Activated CD4-positive, alpha-beta T cell treated with anti-CD3 and anti-CD28 coated beads, Interleukin-2, amount 50 U/mL, for 16 hours (primary cell): ENCODE measurements at places on chromosomes 2 and 18.

- DNase-seq: no peak
Observed at GRCh38 chr2:239235311-239235710, 165.5 kb downstream of the HDAC4 start.

DNA sequence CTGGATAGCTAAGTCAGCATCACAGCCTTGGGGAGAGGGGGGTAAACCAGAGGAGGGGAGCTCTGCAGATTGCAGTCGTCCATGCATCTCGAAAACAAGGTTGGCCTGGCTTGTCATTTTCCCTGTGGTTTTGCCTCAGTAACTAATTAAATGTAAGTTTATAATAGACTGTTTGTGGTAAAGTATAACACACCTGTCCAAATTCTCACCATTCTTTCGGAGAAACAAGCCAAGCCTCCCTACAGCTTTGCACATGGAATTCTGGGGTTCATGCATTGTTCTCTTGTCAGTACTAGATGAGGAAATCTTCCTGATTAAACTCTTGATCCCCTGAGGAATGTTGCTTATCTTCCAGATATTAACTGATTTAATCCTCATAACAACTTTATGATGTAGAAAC, 1065.2 kb upstream of the FAM98A start:
- no peak for DNase-seq

DNA sequence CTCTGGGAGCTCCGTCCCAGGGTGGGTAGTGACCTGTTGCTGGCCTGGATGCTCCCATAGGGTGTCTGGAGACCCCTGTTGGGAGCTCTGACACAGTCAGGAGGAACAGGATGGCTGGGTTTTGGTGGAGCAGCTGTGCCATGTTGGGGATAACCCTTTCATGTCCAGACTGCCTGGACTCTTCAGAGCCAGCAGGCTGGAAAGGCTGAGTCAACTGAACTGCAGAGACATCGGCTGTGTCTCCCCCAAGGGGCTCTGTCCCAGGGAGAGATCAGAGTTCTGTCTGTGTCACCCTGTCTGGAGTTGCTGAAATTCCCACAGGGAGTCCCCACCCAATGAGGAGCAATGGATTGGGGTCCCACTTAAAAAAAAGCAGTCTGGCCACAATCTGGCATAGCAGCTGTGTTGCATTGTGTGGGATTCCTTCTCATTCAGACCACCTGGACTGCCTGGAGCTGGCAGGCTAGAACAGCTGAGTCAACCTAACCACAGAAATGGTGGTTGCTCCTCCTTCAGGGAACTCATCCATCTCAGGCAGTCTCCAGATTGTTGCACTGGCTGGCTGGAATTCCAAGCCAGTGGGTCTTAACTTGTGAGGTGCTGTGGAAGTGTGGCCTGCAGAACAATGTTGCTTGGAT, 37.2 kb downstream of the AGPS start:
- DNase-seq: no peak

DNA sequence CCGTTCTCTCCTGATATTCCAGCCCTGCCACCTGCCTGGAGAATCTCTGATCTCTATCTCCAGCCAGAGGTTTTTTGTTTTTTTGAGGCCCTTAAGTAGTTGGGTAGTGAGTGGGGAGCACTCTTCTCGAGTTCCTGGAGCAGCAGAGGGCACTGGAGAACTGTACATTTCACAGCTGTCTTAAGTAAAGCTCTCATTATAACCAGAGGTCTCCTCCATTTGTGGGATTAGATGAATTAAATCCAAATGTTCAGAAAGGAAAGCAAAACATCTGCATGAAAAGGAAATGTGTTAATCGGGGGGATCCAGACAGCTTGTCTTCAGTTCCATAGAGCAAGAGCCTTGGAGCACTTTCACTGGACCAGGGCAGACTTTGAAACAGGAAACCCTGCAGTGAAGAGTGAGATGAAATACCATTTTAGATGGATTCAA, 32.8 kb downstream of the AOX1 start:
- no peak for DNase-seq

DNA sequence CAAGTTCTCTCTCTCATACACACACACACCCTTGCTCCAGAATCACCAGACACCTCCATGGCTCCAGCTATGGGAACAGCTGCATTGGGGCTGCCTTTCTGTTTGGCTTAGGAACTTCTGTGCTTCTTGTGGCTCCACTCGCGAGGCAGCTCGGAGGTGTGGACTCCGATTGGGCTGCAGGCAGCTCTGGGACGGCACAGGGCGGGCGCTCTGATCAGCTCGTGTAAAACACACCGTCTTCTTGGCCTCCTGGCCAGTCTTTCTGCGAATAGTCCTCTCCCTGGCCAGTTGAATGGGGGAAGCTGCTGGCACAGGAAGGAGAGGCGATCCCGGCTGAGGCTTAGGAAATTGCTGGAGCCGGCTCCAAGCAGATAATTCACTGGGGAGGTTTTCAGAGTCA, 22.4 kb downstream of the FOSL2 start:
- no peak for DNase-seq

DNA sequence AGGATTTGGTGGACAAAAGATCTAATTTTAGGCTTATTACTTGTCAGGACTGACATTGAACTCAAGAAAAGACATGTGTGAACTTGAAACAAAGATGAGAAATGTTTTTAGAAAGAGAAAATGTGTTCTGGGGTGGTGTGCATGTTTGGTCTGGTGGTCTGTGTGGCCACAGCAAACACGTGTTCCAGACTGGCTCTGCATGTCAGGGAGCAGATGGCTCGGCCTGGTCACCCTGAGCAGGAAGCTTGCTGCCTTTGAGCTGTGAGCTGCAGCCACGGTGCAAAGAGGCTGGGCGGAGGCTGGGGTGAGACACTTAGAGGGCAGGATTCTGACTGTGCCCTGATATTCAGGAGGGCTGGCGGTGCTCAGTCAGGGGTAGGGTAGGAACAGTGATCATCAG, 186.1 kb downstream of the CTIF start:
- no peak for DNase-seq

DNA sequence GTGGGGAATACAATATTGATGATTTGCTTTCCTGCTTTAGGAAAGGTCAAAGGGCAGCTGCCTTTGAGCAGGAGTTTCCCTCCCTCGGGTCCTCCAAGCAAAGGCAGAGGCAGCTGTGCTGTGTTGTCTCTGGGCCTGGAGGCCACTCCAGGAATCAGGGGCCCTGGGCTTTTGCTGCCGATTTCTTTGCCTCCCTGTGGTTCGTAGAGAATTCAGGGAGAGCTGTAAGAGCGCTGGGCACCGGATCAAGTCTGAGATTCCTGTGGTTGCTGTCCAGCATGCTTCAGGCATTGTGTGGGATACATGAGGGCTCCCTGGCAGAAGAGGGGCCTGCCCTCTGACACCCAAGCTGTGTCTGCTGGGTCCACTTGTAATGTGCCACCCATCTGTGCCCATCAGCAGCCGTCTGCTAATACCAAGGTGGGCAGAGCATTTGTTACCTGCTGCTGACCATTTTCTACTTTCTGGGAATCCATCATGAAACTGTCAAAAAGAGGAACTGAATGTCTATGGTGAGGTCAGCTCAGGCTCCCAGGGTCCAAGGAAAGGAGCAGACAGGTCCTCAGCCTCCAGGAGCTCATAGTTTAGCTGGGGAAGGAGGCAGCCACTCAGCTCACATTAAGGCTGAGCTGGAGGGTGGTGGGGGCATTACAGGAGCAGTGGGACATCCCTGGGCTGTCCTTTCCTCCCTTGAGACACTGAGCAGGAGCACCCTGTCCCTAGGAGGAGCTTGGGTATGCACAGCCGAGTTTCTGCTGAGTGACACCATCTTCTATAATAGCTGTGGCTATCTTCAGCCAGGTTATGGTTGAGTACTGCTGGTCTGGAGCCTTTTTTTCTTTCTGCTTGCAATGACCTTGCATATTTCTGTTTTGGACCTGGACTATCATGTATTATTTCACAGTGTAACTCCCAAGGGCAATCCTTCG, 68.5 kb downstream of the CTIF start:
- DNase-seq: no peak

- peak; percentile 77 for DNase-seq
Observed at GRCh38 chr2:218292048-218293014, at the start of gene TMBIM1. TMBIM1 (minus strand) TSS chr2:218292503; CDS start chr2:218282141, 10,362 bp downstream.

GRCh38 chr18:24065906-24066305, 51.4 kb downstream of the TTC39C start:
- no peak for DNase-seq

DNA sequence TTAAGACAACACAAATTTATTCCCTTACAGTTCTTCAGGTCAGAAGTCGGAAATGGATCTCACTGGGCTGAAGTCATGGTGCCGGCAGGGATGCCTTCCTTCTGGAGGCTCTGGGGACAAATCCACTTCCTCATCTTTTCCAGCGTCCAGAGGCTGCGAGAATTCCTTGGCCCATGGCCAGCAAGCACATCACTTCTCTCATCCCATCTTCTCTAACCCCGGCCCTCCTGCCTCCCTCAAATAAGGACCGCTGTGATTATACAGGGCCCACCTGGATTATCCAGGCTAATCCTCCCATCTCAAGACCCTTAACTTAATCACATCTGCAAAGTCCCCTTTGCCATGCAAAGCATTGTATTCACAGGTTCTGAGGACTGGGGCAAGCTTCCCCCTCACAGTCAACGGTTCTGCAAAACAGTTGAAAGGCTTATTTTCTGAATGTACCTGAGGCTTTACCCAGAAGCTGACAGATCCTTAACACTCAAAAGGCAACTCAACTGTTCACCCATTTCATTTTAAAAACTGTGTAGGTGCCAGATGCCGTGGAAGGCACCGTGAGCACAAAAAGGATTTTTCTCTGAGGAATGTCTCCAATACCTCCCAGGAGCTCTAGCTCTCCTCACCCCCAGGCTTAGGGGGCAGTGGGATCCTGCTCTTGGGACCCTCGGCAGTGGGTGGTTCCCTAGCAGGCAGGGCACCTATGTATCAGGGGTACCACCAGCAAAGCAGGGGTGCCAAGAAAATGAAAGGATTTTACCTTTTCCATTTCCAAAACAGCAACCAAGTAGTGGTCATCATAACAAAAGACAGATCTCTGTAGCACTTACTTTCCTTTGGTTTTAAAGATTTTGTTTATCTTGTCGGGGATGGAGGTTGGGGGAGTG, 84.0 kb downstream of the KCTD1 start:
- DNase-seq: no peak

DNA sequence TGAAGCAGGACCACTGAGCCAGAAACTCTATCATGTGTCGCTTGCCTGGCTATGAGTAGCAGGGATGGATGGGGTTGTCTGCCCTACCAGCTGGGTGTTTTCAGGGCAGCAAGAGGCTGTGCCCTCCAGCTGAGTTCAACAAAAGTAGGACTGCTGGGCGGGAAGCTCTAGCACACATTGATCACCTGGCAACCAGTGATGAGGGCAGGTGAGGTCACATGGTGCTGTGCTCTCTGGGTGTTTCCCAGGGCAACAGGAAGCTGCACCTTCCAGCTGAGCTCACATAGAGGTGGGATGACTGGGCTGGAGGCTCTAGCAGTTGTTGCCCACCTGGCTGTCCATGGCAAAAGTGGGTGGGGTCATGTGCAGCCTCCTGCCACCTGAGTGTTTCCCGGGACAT, 487.3 kb upstream of the VWC2L start:
- DNase-seq: no peak

DNA sequence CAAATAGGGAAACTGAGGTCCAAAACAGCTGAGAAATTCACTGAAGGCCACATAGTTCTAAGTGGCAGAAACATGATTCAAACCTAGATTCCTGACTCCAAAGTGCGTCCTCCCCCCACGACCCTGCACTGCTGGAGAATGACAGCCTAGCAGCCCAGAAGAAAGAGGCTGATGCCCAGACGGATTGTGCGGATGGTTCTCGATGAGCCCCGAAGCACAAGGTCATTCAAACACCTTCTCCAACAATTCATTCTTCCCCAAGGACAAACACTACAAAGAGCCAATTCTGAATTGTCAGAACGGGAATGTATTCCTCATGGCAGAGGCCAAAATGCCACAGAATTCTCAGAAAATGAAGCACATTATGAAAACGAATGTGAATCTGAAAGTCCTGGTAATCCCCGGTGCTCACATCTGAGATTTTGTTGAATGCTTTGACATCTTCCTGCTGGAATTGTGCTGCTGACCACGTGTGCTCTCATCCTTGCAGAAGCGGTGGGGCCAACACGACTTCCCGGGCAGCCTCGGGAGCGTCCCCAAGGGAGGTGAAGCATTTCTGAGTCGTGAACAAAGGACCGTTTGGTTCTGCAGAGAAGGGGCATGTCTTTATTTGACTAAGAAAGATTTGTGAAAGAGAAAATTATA, 337.0 kb downstream of the EIPR1 start:
- no peak for DNase-seq

GRCh38 chr18:9738266-9738969, 30.3 kb downstream of the RAB31 start:
- no peak for DNase-seq

- DNase-seq: no peak
Observed at GRCh38 chr2:188404341-188405004, 112.8 kb downstream of the GULP1 start.

GRCh38 chr2:30487603-30488002, 40.6 kb downstream of the LCLAT1 start:
- no peak for DNase-seq

DNA sequence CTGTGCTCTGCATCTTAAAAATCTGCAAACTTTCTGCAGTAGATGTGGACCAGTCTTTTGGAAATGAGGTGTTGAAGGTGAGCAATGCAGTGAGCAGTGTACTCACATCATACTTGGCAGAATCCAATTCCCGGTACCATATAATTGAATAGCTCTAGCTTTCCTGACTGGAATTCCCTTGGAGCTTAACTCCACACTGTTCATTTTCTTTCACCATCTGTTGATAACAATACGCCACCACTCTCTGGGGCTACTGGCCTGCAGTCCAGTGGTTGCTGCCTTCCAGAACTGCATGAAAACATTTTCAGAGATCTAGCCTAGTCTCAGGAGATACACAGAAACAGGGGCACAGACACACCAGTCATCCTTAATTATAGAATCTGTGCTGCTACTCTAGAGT, 820.0 kb upstream of the NXPH2 start:
- DNase-seq: no peak

DNA sequence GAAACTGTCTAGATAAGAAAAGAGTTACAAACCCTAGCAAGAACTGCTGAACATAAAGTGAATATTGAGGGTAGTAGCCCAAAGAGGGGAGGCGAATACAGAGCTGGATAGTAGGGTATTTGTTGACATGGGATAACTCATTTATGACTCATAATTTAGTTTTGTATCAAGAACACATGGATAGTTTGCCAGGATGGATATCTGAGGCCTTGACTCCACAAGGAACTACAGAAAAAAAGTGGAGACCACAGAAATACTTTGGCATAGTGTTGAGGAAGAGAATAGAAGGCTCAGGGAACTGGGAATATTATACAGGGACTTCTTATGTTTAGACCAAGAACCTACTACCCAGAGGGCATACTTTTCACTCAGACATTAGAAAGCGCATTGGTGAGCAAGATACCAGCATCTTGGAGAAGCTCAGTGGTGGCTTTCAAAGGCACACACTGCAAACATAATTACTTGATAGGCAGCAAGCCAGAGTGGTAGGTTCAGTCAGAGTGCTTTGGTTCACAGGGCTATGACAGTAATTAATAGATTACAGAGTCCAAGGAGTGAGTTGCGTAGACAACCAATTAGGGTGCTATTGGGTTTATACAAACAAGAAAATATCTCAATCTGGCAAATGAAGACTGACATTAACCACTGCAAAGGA, 51.9 kb upstream of the ZBTB7C start:
- DNase-seq: no peak
